NCI-H2081 treated with DMSO at 0.1 percent for 48 hours (cell line): ENCODE measurements at places on chromosomes 7 and 10.

DNA sequence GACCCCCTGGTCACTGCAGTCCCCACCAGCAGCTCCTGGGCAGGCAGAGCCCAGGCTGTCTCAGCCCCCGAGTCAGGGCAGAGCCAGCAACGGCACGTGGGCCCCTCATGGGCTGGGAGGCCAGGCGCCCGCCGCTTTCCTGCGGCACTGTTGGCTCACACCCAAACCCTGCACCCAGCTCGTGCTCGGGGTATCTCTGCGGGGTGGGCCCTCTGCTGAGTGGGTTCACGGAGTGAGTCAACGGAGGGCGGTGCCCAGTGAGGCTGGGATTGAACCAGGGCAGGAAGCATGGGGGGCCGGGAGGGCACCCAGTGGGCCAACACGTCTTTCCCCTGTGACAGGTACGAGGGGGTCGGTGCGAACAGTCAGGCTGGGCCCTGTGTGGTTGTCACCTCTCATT is 28.9 kb downstream of the ADAP1 start:
- DNase-seq: no peak

DNA sequence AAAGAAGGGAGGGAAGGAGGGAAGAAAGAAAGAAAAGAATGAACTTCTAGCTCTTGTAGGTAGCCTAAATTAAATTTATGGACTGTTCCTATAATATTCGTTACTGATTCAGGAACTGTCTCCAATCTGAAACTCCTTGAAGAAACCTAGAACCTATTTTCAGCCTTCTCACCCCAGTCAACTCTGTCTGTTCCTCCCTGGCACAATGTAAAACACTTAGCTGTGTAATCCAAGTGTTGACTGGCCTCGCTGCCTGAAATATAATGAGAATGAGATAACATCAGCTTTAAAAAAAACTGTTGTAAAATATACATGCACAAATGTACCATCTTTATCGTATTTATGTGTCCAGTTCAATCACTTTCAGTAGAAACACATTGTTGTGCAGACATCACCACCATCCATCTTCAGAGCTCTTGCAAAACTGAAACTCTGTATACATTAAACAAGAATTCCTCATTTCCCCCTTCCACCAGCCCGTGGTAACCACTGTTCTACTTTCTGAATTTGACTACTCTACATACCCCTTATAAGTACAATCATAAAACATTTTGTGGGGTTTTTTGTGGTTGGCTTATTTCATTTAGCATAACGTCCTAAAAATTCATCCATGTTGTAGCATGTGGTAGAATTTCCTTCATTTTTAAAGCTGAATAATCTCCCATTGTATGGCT is 6.3 kb upstream of the C7orf33 start:
- no peak for DNase-seq

- no peak for DNase-seq
These were observed 192.0 kb downstream of the ZNF438 start for GRCh38 chr10:30839652-30840051.

GRCh38 chr7:83117466-83117865 is 45.2 kb downstream of the PCLO start:
- no peak for DNase-seq

DNA sequence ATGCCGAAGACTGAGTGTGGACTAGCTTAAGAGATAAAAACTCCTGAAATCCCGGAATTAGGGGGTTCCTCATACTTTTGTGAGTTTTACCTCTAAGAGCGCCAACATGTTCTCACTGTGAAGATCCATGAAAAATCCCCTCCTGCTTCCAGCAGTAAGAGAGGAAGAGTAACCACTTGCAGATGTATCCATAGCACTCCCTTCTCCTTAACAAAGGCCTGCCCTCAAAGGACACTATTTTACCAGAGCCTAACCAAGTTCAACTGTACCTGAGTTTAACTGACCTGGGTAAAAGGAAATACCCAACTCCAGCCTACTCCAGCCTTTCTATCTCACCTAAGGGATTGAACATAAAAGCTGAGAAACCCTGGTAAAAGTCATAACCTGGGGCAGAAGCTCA is 280.9 kb downstream of the POLR1F start:
- DNase-seq: no peak

DNA sequence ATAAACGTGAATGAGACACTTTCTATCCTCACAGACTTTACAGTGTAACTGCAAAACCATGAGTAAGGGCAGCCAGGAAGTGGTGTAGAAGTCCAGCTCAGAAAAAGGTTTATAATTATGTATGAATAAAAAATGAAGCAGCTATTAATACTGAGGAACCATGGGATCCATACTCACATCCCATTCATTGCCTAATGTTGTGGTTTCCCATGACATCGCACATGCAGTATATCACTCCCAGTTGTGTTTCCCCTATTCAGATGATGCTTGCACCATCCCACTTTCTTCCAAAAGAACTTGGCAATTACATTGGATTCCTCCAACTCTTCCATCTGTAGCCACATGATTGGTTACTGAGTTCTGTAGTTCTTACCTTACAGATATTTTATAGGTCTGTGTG is 74.5 kb upstream of the SEMA3D start:
- no peak for DNase-seq

GRCh38 chr10:73810735-73811465 is 498 bp downstream of the NDST2 start:
- no peak for DNase-seq

DNA sequence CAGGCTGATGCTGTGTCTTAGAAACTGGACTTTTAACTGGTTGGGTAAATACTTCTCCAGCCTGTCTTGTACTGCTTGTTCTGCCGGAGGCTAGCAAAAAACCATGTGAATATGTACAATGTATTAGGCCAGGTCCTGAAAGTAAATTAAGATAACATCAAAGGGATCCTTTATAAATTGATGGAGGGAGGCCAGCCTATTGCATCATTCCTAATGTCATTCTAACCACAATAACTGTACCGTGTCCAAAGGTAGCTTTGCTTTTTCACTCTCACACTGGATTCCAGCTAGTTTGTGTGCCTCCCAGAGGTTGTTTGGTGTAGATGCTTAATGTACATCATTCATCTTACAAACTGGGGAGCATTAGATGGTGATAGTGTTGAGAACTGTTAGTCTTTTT is 91.2 kb upstream of the SEM1 start:
- DNase-seq: no peak

- no peak for DNase-seq
These were observed 15.1 kb downstream of the TRUB1 start for GRCh38 chr10:114953047-114953446.

GRCh38 chr10:84727398-84727797 is 399.0 kb downstream of the CCSER2 start:
- no peak for DNase-seq

DNA sequence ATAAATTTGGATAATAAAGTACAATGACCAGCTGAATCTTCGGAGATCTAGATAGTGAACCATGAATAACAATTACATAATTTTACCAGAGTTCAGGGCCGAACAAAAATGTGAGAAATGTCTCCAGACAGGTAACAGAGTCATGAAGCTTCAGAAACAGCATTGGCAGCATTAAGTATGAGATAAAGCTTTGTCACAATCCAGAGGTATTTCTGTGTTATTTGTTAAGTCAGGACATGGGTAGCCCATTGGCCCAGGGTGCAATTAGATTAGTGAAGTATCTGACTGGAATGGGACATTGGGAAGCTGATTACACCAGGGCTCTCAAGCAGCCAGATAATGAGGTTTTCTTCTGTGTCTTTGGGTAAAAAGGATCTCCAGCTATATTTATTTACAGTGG is 184.2 kb upstream of the PPP1R3A start:
- no peak for DNase-seq

- DNase-seq: no peak
These were observed 1.0 kb downstream of the PAXIP1 start for GRCh38 chr7:155001756-155002410.

- DNase-seq: no peak
These were observed 190.6 kb downstream of the PTPN20 start for GRCh38 chr10:47101807-47102206.

- no peak for DNase-seq
These were observed 10.5 kb downstream of the ST8SIA6 start for GRCh38 chr10:17443707-17444387.

DNA sequence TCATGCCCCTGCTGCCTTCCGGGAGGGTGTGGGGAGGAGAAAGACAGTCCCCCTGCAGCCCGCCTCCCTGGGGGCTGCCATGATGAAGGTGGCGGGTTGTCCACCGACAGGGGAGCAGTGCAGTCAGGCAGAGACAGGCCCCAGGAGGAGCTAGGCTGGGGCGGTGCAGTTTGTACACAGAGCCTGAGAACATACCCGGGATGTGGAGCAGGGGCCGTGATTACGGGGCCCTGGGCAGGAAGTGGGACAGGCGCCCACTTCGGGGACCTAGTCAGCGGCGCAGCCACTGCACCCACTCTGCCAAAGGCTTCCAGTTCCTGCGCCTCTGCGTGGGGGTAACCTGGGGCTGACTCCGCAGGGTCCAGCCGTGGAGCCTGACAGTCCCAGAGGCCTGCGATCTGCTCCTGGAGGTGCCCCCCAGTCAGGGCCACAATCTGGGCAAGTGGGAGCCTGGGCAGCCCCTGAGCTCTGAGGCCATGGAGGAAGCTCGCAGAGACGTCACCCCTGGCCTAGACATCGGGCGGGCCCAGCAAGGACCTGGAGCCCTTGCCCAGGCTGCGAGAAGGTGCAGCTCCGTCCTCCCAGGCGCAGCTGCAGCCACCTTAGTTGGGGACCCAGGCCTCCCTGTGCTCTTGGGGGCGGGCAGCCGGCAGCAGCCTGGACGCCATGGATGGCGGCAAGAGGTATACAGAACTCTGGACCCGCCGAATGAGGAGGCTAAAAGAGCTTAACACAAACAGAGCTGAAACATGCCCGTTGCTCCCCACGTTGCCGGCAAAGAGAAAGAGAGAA is 1356.8 kb downstream of the XPNPEP1 start:
- no peak for DNase-seq

- no peak for DNase-seq
These were observed 900 bp downstream of the CDHR1 start for GRCh38 chr10:84195044-84195830.

GRCh38 chr7:83038787-83039186 is 123.9 kb downstream of the PCLO start:
- DNase-seq: no peak
